AG10803 (cell line): ENCODE measurements at places on chromosomes 4 and X.

GRCh38 chr4:122755675-122756074 lies 23.2 kb downstream of the BBS12 start:
- DNase-seq = peak; percentile 47

- no peak for DNase-seq
These were observed 174.4 kb upstream of the BCOR start for GRCh38 chrX:40272141-40272540.

GRCh38 chr4:148445071-148445859 lies 3.1 kb upstream of the NR3C2 start:
- DNase-seq = no peak

- peak; percentile 34 for DNase-seq
These were observed 27.0 kb upstream of the ADH1C start for GRCh38 chr4:99379571-99379970.

DNA sequence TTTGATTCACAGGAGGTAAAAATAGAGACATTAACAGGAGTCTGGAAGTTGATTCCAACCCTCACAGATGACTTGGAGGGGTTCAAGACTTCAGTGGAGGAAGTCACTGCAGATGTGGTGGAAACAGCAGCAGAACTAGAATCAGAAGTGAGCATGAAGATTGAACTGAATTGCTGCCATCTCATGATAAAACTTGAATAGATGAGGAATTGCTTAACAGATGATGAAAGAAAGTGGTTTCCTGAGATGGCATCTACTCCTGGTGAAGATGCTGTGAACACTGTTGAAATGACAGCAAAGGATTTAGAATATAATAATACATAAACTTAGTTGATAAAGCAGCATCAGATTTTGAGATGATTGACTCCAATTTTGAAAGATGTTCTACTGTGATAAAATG lies 76.5 kb downstream of the RELL1 start:
- DNase-seq = no peak

- no peak for DNase-seq
These were observed 18.2 kb downstream of the ACOX3 start for GRCh38 chr4:8422327-8422726.

GRCh38 chr4:89665662-89666061 lies 171.3 kb downstream of the SNCA start:
- no peak for DNase-seq

GRCh38 chr4:85543832-85544231 lies 68.9 kb downstream of the ARHGAP24 start:
- DNase-seq = peak; percentile 67

GRCh38 chr4:56372774-56373173 lies 14.5 kb downstream of the AASDH start:
- DNase-seq = no peak

DNA sequence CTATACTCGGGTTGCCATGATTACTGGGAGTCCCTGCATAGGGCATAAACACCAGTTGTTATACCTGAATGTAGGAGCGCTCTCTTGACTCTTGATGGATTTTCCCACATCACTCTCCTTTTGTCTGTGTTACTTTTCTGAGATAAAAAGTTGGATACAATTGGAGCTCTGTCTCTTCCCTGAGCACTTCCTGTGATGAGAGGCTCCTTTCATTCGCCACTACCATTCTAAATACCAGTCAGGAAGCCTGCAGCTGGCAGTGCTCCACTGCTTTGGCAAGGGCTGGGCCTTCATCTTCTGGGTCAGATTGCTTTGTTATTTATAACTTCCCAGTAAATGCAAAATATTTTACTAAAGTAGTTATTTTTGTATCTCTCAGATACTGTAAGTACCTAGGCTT lies 13.9 kb downstream of the TCEANC start:
- no peak for DNase-seq

DNA sequence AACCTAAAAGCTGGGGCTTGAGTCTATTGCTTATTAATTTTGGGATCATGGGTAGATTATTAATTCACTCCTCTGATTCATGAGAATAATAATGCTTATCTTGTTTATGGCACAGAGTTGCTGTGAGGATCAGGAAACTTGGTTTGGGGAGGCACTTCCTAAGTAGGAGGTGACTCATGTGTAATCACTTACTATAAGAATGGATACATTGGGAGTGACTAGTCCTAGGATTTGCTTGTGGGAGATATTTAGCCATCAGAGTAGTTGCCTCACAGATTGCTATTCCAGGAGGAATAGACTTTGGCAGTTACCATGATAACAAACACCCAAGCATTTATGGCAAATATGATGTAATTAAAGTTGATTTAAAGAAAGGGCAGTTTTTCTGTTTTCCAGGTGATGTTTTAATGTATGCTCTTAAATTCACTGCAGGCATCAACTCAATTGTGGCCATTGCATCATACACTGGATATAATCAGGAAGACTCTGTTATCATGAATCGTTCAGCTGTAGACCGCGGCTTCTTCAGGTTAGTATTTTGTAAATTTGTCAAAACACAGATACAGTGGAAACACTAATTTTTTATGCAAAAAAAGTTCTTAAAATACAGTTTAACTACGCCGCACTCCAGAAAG lies 41.9 kb downstream of the POLR2B start:
- peak; percentile 83 for DNase-seq

DNA sequence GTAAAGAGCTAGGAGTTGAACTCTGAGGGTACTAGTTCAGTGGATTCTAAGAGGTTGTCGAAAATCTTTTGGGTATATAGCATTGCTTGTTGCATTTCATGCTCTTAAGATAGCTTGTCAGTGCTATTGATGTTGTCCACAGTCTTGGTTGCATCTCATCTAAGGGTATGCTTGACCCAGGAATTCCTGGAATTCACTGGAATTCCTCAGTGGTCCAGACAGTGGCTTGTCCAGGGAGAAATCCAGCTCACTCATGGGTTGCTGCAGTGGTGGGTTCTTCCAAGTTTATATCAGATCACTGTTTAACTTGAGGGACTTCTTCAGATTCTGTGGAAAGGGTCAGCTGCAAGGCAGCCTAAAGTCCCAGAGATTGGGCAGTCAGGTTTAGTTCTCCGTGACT lies 29.8 kb upstream of the SMARCAD1 start:
- DNase-seq = no peak

DNA sequence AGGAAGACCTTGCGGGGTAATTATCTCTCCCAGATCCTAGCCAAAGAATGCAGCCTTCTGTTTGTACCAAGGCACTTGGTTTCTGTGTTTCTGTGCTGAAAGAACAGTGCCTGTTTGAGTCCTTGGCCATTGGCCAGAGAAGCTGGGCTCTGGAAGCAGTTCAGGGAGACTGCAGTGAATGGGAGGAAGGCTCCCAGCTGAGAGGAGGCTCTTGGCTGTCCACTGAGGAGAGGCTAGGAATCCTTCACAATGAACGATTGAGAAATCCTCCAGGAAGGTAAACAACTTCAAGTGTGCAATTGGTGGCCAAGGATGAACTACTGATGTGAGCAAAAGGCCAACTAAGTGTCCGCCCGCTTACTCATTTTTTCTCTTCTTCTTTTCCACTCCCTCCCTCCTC lies 61.3 kb downstream of the HS3ST1 start:
- DNase-seq = no peak

DNA sequence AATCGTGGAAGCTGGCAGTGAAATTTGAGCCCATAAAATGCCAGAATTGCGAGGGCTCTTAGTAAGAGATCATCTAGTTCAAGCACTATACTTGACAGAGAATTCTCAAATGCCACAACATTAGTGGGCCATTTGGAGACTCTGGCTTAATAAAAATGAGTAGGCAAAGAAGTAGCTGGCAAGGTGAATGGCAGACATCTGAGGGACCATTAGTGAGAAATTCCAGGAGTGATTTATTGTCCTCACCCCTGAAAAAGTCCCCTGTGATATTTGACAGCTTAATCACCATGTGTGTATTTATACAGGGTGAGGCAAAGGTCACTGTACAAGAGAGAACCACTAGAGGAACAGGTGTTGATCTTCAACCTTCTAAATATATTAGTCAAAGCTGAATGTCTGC lies 207.5 kb downstream of the CHRDL1 start:
- DNase-seq = no peak

GRCh38 chrX:119189595-119189994 lies 46.5 kb upstream of the PGRMC1 start:
- DNase-seq = peak; percentile 93

DNA sequence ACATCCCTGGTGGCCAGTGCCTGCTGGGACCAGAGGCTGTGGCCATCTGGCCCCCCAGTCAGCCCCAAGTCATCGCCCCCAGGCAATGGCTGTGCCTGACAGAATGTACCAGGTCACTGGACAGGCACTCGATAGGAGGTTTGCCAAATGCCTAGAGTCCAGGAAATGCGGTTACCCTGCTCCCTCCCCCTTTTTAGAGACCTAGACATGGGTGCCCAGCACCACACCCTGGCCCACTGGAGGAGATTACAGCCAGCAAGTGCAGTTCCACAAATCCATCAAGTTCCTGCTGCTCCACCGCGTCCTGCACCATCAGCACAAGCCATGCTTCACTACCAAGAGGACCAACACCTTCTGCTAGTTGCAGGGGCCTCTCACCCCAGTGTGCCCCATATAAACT lies 16.2 kb upstream of the ZFX start:
- DNase-seq = no peak

GRCh38 chr4:183599284-183599683 lies 59.7 kb downstream of the RWDD4 start:
- no peak for DNase-seq

GRCh38 chrX:139936259-139936658 lies 3.4 kb upstream of the ATP11C start:
- DNase-seq = no peak

- peak; percentile 27 for DNase-seq
These were observed 279.9 kb upstream of the SLIT2 start for GRCh38 chr4:19971829-19972228.

GRCh38 chrX:48956728-48957414 lies 536 bp downstream of the OTUD5 start:
- no peak for DNase-seq

GRCh38 chr4:124325690-124326089 lies 386.8 kb downstream of the ANKRD50 start:
- DNase-seq = no peak

- no peak for DNase-seq
These were observed 16.3 kb downstream of the RNF128 start for GRCh38 chrX:106742805-106743204.

- DNase-seq = peak; percentile 69
These were observed 15.7 kb upstream of the BANK1 start for GRCh38 chr4:101774807-101775206.

DNA sequence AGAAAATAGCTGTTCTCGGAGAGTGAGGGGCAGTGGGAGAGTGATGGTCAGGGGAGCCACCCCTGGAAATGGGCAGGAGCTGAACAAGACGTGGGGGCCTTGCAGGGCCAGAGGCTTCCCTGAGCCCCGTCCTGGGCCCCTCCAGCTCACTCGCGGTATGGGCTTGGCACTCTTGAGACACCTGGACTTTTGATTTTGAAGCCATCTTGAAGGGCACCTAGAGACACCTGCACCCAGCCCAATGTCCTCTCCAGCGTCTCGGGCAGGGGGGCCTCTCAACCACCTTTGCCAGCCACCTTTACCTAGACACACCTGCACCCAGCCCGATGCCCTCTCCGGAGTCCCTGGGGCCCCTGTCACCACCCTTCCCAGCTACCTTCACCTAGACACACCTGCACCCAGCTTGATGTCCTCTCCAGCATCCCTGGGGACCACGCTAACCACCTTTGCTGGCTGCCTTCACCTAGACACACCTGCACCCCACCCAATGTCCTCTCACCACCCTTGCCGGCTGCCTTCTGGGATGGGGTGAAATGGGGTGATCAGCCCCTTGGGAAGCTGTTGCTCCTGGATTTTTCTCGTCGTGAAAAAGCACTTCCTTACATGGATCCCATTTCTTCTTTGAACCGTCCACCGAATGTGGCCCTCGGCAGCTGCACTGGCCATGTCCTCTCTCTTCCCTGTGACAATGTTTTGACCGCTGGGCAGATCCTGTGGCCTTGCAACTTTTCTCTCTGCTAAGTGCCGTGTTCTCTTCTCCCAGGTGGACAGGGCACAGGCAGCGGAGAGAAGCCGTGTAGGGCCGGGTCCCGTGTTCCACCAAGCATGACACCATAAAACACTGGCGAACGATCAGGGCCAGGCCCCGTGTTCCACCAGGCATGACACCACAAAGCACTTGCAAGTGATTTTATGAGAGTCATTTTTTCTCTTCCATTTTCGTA lies 47.5 kb downstream of the CPZ start:
- no peak for DNase-seq

GRCh38 chr4:101835121-101835904 lies 44.8 kb downstream of the BANK1 start:
- DNase-seq = peak; percentile 59

GRCh38 chr4:141020801-141021261 lies 112.4 kb downstream of the RNF150 start:
- peak; percentile 63 for DNase-seq

DNA sequence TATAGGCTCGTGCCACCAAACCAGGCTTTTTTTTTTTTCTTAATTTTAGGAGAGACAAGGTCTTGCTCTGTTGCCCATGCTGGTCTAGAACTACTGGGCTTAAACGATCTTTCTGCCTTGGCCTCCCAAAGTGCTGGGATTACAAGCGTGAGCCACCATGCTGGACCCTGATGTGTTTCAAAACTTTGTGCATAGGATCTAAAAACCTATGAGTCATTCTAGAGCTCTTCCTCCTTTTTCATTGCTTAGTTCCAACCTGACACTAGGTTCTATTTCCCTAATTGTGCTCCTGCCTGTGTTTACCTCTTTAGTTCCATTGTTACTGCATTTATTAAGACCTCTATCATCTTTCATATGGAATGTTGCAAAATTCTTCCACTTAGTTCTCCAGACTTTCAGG lies 57.3 kb downstream of the HPGD start:
- no peak for DNase-seq

GRCh38 chr4:177128306-177128705 lies 181.4 kb upstream of the NEIL3 start:
- peak; percentile 42 for DNase-seq

DNA sequence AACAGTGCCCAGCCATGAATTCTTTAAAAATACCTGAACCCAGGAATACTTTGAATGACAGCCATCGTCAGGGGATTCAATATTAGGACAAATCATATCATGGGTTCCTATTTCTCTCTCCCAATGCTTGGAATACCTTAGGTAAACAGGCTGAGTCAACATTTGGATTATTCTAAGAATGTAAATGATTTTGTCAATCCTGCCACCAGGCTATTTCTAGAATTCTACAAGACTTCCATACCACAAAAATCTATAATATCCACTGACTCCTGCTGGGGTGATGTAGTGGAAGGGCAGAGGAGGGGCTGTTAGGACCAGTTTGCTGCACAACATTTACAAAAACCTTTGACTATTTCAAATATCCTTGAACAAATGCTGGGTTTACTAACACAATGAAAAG lies 65.2 kb downstream of the IGFBP7 start:
- DNase-seq = peak; percentile 88

- no peak for DNase-seq
These were observed 135.8 kb upstream of the NDST3 start for GRCh38 chr4:117898496-117898895.

- no peak for DNase-seq
These were observed 1.6 kb downstream of the OTUD4 start for GRCh38 chr4:145178740-145179280.

DNA sequence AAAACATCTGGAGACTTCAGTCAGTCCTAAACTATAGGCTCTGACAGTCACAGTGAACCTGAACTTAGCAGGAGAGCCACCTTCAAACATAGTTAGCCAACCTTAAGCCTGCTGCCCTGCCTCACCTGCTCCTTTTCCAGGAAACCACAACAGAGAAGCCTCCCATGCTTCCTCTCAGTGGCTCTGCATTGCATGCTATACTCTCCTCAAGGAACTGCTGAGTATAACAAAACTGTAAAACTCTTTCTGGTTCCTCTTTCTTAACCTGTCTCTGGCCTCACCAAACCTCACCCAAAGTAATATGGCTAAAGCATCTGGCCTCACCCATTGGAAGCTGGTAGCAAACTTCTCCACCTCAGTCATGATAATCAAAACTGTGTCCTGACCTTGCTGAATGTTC lies 122.1 kb downstream of the ANKRD50 start:
- no peak for DNase-seq
